Ascending aorta (tissue), 2 donors: ENCODE measurements at places on chromosomes 3 and 15. TPM values are rescaled to one million over a fixed set of nuclear protein-coding genes. Genes with fewer than 3 reads are reported as not detected.
A peak's percentile ranks its signal among the peaks of the same experiment; 100 is the strongest.

The CAPN3 gene
- total RNA-seq: 7.1 TPM

The FOXB1 gene
- not detected for total RNA-seq

The LYZL4 gene
- not detected for total RNA-seq

The PRTG gene
- total RNA-seq: 0.21 TPM

The ZNF148 gene
- total RNA-seq: 10.0 TPM

The NR2E3 gene
- total RNA-seq: not detected

GRCh38 chr3:127209155-127209839 lies 16.4 kb downstream of the PRR23E start:
- no peak for DNase-seq

DNA sequence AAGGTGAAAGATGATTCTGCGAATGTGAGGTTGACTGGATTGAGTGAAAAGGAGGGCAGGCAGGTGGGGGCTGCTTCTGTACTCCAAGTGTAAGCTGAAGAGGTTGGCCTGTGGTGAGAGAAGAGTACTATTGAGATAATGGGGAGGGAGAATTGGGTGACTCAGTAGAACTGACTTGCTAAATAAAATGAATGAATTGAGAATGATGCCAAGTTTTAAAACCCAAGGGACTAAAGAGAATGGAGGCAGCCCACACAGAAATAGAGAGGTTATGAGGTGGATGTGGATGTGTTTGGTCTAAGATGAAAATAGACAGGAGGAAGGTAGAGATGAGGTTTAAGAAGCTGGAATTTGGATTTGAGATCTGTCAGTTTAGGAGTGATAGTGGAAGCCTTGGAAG lies 5.9 kb downstream of the MME start:
- no peak for DNase-seq

DNA sequence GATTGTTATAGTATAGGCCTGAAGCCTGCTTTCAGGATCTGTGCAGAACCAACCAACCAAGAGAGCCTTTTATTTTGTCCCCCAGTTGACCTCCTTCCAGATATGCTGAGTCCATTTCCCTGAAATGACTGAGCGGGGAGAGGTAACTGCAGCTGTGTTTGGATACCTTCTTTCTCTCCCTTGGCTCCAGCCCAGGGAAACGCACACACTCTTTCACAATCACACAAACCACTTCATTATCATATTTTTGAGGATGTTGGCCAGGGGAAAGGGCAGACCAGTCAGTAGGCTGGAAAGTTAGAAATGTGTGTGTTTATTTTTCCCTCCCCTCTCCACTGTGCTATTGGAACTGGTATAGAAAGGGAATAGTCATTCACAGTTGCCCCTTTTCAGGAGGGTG lies 417.7 kb upstream of the TBL1XR1 start:
- no peak for DNase-seq

GRCh38 chr3:54736459-54736858 lies 191.4 kb downstream of the LRTM1 start:
- no peak for DNase-seq

- DNase-seq: no peak
Observed at GRCh38 chr3:123331651-123332050, 117.2 kb downstream of the ADCY5 start.

- no peak for DNase-seq
Observed at GRCh38 chr3:62873451-62873760, 1.8 kb downstream of the CADPS start.

DNA sequence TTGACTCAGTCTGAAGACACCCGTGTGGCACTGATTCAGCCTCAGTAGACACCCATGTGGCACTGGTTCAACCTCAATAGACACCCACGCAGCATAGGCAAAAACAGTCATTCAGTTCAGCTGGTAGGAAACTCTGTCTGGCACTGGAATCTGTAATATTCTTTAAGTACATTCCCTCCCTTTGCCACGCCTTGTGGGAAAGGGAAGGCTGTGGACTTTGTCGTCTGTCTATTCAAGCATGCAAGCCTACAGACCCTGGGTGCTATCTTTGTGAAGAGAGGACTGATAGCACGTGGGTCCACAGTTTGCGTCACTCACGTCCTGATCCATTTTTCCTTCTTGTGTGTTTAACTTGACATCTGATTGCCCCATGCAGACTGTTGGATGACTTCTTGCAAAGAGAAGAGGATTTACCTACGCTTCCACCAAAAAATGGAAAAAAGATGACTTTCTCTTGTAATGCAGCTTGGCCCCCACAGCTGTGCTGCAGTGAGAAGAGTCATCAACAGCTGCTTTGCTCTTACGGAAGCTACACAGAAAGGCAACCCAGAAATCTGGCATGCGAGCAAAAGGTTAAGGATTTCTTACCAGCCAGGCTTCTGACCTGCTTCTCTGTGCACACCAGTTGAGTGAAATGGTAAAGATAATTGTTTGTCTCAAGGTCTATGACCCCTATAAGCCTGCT lies 278.1 kb downstream of the ULK4 start:
- no peak for DNase-seq

DNA sequence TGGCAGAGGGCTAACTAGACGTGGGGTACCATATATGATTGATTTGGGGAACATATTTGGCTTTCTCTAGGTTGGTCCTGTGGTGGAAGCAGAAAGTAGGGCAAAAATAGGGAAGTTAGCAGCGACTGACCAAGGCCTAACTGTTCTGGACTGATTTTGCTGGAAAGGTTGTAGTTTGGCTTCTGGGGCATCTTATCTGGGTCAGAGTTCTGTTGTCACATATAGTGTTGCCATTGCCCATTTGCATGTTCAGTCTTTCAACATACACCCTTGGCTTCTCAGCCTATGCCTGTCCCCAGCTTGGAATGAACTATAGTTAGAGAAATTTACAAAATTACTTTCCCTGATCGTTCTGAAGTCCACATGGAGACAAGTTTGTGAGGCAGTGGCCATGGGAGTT lies 426.5 kb downstream of the TBC1D5 start:
- no peak for DNase-seq

DNA sequence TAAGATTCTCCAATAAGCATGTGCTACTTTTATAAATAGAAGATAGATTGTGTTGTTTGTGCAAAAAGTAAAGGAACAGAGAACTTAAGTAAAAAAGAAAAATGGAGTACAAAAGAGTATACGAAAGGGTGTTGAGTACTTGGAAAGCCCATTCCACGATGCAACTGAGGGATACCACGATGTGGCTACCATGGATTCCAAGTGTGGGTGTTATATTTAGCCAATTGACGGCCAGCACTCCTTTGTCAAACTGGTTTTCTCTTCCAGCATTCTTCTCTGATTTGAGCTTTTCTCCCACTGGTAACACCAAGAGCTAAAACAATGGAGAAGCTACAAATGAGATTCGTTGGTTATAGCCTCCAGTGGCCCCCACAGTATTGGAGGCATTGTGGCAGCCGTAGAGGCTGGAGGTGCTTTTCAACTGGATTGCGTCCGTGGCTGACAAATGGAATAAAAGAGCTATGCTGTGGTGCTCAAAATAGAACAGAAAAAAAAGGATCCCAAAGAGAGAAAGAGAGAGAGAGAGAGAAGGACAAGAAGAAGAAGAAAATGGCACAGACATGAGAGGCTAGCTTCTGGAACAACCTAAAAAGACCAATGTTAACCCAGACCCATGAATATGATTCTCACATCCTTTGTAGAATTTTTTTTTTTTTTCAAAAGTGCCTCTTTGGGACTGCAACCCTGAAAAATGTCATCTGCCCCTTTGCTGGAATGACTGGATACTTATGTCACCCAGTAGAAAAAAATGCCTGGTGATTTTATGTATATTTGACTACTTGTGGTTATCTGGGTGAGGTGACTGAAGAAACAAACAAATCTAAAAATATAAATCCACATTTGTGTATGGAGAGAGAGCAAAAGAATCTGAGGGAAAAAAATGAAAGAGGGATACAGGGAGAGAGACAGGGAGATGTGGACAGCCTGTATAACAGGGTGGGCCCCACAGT lies 345.1 kb downstream of the RORA start:
- DNase-seq: no peak

- DNase-seq: no peak
Observed at GRCh38 chr3:25724948-25725645, 58.1 kb downstream of the NGLY1 start.

- DNase-seq: no peak
Observed at GRCh38 chr3:10466186-10466585, 39.2 kb downstream of the ATP2B2 start.

DNA sequence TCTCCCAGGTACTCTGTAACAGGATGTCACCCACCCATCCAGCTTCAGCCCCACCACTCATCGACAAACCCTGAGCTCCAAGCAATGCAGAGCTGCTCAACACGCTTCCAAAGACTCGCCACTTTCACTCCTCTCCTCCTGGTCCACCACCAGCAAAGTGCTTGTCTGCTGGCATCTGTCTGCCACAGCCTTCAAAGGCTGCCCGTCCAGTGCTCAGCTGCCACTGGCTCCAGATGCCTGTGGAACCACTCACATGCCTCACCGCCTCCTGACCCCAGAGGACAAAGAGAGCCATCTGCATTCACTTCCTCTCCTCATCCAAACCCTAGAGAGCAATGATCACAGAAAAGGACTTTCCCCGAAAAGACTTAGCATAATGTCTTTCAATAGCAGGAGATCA lies 109.5 kb upstream of the OCA2 start:
- DNase-seq: no peak

- DNase-seq: no peak
Observed at GRCh38 chr3:149003653-149004305, 12.4 kb downstream of the GYG1 start.

DNA sequence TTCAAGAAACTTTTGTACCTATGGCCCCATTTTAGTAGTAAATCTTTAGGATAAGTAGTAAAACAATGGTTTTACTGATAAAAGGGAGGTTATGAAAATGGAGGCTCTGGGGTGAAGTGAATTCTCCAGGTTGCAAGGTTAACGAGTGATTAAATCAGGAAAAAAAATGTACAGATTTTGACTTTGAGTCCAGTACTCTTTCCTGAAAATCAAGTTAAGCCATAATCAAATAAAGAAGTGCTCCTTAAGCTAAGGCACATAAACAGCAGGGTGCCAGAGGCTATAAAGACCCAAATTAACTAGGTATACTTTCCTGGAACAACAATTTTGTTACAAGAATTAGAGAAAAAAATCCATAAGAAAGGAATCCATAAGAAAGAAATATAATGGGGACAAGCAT lies 114.7 kb downstream of the DPH6 start:
- DNase-seq: no peak

GRCh38 chr3:132573797-132574211 lies 23.3 kb upstream of the ACKR4 start:
- DNase-seq: no peak

GRCh38 chr15:85619992-85620689 lies 174.6 kb downstream of the KLHL25 start:
- DNase-seq: no peak

DNA sequence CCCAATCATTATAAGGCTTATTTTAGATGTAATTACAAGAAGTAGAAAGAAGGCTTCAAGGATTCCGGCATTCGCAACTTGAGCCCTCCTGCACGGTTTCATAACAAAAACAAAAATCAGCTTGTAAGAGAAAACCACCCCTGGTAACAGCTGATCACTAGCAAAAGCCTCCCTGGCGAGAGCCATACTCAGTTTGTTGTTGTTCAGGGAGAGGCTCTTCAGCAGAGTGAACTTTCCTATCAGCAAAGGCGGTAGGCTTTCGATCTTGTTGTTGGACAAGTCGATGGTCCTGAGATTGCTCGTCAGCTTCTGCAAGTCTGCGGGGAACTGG lies 710 bp downstream of the LRRC57 start:
- no peak for DNase-seq

- DNase-seq: no peak
Observed at GRCh38 chr3:94693997-94694640, 631.3 kb downstream of the NSUN3 start.

DNA sequence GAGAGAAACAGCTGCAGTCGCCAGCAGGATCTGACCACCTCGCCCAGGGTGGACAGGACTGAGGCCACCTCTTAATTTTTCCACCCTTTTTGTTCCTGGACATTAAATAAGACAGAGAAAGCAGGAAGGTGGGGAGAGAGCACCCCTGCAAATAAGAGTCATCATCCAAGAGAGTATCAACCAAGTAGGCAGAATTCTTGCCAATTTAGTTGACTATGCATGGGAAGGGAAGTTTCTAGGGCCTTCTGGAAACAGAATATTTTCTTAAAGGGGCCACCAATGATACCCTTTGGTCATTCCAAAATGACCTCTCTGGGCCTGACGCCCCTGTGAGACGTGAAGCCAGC lies 136.2 kb downstream of the TJP1 start:
- peak; percentile 39 for DNase-seq

GRCh38 chr15:25416693-25417092 lies 22.1 kb downstream of the UBE3A start:
- DNase-seq: no peak

DNA sequence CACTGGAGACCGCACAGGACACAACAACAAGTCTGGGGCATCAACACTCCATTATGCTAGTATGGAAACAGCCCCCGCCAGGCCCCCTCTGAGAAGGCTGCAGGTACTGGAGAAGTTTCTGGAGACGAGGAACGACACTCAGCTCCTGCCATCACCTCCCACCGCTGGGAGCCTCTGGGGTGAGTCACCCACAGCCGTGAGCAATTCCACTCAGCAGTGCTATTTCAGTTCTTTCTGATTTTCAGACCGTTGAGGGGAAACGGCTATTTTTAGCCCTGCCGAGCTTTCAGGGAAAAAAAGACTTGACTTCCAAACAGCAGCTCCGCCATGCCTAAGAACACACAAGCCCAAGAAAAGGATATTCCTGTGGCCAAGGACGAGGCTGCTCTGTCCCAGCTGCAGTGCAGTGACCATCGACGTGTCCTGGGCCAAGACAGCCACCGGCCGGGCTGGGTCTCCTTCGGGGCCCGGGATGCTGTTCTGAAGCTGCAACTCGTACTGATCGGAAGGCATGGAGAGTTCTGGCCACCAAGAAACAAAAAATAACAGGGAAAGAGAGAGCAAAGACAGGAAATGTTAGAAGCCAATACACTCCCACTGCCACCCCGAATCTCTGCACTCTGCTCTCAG lies 40.8 kb downstream of the NUP210 start:
- peak; percentile 19 for DNase-seq

DNA sequence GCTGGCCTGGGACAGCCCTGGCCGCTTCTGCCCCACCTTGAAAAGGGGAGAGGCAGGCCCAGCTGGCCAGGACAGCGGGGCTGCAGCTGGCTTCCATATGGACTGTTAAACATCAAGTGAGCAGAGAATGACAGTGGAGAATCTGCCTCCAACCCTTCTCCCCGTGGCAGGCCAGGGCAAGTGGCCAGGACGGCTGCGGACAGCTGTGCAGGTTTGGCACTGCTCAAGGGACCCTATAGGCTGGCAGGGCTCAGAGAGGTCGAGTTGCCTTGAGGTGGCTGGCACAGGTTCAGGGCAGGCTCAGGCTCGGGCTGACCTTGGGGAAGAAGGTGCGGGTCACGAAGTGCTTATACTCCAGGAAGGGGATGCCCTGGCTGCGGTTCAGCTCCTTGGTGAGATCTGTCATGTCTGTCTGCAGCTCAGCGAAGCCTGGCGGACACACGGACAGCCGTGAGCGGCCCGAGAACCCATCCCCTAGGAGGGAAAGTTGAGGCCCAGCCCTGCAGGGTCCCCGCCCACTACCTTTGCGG lies 24.3 kb downstream of the H1-8 start:
- no peak for DNase-seq

GRCh38 chr15:83268147-83268546 lies 16.3 kb downstream of the BNC1 start:
- no peak for DNase-seq
